Stimulated activated CD4-positive, alpha-beta T cell treated with anti-CD3 and anti-CD28 coated beads, TNF-alpha, amount 100 ng/mL, for 1 hour (primary cell): ENCODE measurements at places on chromosomes 1 and 21.

DNA sequence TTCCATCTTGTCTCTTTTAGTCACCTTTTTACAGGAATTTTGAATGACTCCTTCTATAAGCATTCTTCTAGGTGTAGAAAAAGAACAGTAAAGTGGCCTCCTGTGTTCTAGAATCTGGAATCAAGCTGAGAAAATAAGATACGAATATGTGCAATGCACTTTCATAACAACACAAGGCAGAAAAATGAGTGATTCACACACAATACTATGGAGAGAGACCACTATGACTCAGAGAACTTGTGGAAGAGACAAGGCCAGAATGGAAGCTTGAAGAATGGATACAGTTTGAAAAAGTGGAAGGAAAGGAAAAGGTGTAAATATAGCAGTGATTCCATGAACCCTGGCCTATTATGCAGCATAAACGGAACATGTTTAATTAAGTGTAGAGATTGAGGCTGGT lies 57.1 kb upstream of the SAMSN1 start:
- no peak for DNase-seq

GRCh38 chr1:211237579-211237978 lies 21.6 kb upstream of the RCOR3 start:
- DNase-seq, result no peak

GRCh38 chr1:104878203-104878909 lies 1128.7 kb downstream of the AMY1C start:
- DNase-seq, result no peak

GRCh38 chr1:108505763-108506070 lies 54.2 kb upstream of the EEIG2 start:
- no peak for DNase-seq
